Metanephros (tissue), 2 donors: ENCODE measurements at places on chromosomes 6 and 20. TPM values are rescaled to one million over a fixed set of nuclear protein-coding genes. Genes with fewer than 3 reads are reported as not detected.

ZNF391 gene
- total RNA-seq: 6.2 TPM

HMGA1 gene
- 50.6 TPM for total RNA-seq

SPATS1 gene
- not detected for total RNA-seq

LGSN gene
- total RNA-seq: 0.41 TPM

TRIM40 gene
- total RNA-seq: not detected

SYCP2L gene
- 3.7 TPM for total RNA-seq

MLN gene
- total RNA-seq: 0.53 TPM

DYNLT1 gene
- total RNA-seq: 54.5 TPM

RAET1L gene
- total RNA-seq: not detected

BMP6 gene
- total RNA-seq: 8.6 TPM

SLC22A2 gene
- total RNA-seq: 8.6 TPM

HTR1E gene
- 0.93 TPM for total RNA-seq

EXOC2 gene
- 23.1 TPM for total RNA-seq

AIF1 gene
- total RNA-seq: 18.7 TPM

PLA2G7 gene
- 2.0 TPM for total RNA-seq

PNPLA1 gene
- total RNA-seq: 1.1 TPM

MDFI gene
- 45.7 TPM for total RNA-seq

SIGLEC1 gene
- 4.4 TPM for total RNA-seq

SLC26A8 gene
- 0.29 TPM for total RNA-seq

MUC22 gene
- not detected for total RNA-seq

RBBP8NL gene
- total RNA-seq: 0.93 TPM

RIPOR3 gene
- 18.1 TPM for total RNA-seq

PNLDC1 gene
- not detected for total RNA-seq

PPP1R11 gene
- total RNA-seq: 17.8 TPM

ITPA gene
- 42.7 TPM for total RNA-seq

HLA-DQA1 gene
- 4.4 TPM for total RNA-seq

SLC22A3 gene
- 7.6 TPM for total RNA-seq

EPPIN gene
- not detected for total RNA-seq

POPDC3 gene
- 4.7 TPM for total RNA-seq

CTAGE9 gene
- not detected for total RNA-seq

ADGRG6 gene
- 37.0 TPM for total RNA-seq

FNDC1 gene
- total RNA-seq: 16.2 TPM

SOX4 gene
- total RNA-seq: 136 TPM

SPINT3 gene
- not detected for total RNA-seq

GINS1 gene
- 8.0 TPM for total RNA-seq

DSTN gene
- total RNA-seq: 167 TPM

SSR1 gene
- total RNA-seq: 59.3 TPM
